ENCODE measurements at places on chromosomes 1 and 21.

- no peak for DNase-seq
Observed at GRCh38 chr1:31702836-31703404, 897 bp downstream of the COL16A1 start.

- DNase-seq = no peak
Observed at GRCh38 chr1:233675893-233676292, 62.0 kb downstream of the KCNK1 start.

DNA sequence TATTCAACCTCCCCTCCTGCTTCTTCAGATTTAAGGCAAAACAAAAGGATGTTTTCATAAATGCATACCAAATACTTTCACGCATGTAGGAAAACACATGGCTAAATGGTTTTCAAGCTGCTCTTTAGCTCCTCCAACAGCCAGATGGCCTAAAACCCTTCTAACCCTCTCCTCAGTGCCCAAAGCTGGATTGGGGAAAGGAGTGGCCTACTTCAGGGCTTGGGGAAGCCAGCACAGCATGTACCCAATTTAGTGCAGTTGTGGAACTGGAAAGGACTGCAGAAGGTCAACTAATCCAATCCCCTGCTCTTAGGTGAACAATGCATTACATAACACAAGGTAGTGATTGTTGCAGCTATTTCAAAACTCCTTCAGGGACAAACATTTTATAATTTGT, 9.3 kb downstream of the F5 start:
- DNase-seq = no peak

GRCh38 chr1:209207701-209208286, 375.7 kb upstream of the CAMK1G start:
- DNase-seq = peak; percentile 9

- DNase-seq = no peak
Observed at GRCh38 chr1:99570486-99571089, 75.3 kb upstream of the PALMD start.

GRCh38 chr1:25863486-25864262, 4.4 kb upstream of the AUNIP start:
- no peak for DNase-seq

DNA sequence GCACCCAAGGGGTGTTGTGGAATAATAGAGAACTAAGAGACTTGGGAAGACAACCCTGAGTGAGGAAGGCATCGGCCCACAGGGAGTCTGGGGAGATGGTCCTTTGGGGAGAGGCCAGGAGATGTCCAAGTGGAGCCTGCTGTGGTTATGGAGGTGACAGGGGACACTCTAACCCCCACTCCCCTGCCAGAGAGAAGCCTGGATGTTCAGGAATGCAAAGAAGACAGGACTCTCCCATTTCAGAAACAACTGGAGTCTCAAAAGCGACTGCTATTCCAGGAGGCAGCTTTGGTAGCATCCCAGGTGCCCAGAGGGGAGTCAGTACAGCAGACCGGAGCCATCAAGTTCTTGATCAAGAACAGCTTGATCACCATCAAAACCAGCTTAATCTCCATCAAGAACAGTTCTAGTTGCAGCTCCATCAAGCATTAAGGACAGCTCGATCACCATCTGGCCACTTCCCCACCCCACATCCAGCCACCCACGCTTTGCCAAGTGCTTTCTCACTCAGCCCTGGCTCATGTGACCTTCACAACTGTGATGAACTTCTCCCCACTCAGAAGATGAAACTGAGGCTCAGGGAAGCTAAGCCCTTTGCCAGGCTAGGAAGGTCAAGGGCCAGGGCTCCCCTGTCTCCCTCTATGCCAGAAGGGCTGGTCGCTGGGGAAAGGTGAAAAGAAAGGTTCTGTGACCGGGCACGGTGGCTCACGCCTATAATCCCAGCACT, 743 bp downstream of the CD52 start:
- DNase-seq = peak; percentile 62

DNA sequence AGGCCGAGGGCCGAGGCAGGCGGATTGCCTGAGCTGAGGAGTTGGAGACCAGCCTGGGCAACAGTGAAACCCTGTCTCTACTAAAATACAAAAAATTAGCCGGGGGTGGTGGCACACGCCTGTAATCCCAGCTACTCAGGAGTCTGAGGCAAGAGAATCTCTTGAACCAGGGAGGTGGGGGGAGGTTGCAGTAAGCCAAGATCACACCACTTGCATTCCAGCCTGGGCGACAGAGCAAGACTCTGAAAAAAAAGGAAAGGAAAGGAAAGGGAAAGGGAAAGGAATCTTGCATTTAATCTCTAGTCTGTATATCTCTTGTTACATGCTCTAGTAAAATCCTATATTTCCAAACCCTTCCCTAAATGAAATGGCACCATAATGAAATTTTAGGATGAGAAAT, 328.3 kb upstream of the ADGRL2 start:
- DNase-seq = no peak

- no peak for DNase-seq
Observed at GRCh38 chr1:35640380-35641232, 720 bp downstream of the PSMB2 start.

DNA sequence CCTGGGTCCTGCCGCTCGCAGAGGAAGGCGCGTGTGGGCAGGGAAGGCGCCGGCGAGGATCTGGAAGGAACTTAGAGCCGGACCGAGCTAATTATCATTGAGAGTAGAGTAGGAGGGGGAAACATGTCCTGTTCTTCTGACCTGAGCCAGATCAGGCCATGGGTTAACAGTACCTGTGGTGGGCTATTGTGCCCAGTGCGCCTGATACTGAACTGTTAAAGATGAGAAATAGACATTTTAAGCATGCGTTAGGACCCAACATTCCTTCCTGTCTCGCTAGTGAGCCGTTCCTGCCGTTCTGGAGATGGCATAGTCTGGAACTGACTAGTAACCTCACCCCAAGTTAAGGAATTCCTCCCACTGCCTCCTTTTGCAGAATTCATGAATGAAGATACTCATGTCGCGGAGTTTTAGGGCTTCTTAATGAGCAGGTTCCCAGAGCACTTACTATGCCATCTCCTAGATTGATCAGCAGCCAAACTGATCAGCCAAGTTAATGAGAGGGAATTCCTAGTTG, 870 bp downstream of the STRIP1 start:
- DNase-seq = no peak

GRCh38 chr1:194731025-194731424, 1544.6 kb upstream of the B3GALT2 start:
- DNase-seq = no peak

GRCh38 chr1:90591355-90591969, 125.6 kb downstream of the BARHL2 start:
- no peak for DNase-seq

- DNase-seq = peak; percentile 57
Observed at GRCh38 chr1:36304970-36305914, 926 bp upstream of the SH3D21 start.

- no peak for DNase-seq
Observed at GRCh38 chr1:94831641-94832040, 11.5 kb downstream of the SLC44A3 start.

DNA sequence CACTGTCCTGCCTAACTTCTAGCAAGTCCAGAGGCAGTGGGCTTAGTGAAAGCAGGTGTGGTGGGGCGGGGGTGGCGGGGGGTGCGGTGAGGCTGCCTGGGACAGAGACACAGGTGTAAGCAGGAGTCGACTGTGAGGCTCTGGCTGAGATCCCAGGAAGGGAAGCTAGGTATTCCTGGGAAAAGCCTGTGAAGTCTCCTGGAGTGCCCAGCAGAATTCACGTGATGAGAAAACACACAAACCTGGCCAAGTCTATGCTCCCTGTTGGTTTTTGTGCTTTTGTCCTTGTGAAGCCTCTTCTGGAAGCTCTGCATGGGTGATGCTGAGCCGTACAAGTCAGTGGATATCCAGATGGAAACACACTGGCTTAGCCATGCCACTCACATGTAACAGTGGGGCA, 5.3 kb downstream of the GALNT2 start:
- DNase-seq = no peak

GRCh38 chr1:60103186-60103585, 29.6 kb upstream of the C1orf87 start:
- no peak for DNase-seq

DNA sequence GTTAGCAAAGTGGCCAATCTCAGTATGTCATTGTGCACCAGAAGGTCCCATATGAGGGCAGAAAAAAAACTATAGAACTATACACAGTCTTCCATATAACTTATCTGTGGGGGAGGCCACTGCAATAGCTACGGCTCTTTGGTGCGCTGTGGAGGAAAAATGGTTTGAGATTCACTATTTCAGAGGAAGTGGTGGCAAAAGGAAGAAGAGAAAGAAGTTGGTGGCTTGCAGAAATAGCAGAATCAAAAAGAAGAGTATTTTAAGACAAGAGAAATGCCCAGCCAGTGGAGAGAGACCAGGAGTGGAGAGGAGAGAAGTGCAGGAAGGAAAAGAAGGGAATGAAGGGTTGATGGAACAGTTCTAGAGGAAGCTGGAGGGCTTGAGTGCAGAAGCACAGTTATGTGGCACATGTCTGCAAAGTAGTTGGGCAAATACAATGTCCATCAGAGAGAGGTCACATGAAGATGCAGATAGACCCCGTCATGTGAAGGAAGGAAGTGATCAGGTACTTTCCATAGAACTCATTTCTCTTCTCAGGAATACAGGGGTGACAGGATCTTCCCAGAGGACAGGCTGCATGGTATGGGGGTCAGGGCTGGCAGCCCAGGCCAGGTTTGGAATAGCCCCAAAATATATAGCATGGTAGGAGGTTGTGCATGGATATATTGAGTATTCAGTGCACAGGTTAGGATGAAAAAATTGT, 64.6 kb downstream of the RUNX1 start:
- DNase-seq = no peak

DNA sequence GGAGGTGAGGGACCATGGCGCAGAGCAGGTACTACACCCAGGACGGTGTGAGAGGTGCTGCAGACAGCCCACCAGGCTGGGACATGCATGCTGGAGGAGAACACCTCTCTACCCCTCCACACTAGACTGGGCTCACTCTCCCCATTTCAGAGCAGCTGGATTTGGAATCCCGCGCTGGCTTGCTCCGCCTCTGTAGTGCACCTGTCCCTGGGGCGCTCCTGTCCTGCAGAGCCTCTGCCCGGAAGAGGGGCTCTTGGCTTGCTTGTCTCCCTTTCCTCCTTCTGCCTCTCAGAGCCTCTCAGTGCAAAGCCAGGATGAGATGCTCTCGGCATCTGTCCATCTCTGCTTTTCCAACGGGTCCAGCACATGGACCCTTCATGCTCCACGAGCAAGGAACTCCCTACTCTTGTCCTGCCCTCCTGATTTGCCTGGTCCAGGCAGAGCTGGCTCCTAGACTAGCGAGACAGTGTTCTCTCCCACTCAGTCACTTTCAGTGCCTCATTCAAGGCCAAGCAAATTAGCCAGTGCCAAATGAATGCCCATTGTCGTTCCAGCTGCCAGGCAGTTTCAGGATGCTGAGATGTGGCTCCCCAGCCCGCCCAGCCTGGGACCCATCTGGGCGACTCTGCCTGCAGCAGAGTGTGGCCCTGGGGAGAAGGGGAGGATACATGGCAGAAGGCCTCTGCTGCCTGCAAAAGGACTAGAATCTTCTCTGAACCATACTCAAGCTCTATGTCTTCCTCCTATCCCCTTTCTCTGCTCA, 33.7 kb downstream of the CDCA8 start:
- no peak for DNase-seq

DNA sequence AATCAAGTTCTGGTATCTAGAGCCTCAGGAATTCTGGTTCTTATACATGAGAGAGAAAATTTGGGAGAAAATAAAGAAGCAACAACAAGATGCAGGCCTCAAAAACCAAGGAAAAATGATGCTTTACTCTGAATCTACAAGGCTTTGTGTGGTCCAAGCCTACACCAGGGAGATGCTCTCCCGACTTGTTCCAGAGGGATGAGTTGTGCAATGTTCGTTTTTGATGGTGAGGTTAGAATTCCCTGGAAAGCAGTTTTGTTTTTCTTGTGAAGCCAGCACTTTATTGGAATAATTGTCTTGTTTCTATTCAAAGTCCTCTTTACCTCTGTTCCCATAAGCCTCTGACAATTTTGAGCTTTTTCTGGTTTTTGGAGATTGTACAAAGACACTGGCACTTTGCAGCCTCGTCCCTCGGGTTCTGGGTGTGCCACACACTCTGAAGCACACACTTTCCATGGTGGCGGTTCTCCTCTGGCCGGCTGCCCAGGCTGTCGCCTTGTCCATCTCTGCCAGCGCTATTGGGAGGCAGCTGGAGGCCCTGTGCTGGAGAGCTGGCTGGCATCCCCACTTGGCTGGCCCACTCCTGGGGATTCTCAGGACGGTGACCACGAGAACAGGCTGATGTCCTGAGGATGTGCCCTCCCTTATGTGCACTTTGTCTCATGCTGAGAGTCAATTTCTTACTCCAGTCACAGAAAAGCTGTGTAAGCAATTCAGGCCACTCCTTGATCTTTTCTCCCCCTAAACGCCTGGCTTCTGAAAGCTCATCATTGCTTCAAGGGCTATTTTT, 70.2 kb downstream of the EDEM3 start:
- DNase-seq = no peak

- DNase-seq = no peak
Observed at GRCh38 chr1:111571987-111572386, 47.6 kb upstream of the RAP1A start.

DNA sequence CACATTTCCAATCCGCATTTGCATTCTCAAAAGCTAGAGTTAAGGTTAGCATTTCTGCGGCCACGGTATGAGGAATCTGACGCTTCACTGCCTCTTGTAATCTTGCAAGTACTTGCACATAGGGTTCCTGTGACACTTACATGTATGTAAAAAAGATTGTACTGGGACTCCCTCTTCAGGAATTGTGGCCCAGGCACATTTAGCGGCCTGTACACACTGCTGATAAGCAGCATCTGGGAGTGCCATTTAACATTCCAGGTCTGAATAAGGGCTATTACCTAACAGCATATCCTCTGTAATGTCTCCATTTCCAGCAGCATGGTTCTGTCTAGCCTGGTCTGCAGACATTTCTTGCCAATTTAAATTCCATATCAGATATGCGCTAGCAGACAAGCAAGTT, 75.7 kb downstream of the AXDND1 start:
- DNase-seq = no peak

DNA sequence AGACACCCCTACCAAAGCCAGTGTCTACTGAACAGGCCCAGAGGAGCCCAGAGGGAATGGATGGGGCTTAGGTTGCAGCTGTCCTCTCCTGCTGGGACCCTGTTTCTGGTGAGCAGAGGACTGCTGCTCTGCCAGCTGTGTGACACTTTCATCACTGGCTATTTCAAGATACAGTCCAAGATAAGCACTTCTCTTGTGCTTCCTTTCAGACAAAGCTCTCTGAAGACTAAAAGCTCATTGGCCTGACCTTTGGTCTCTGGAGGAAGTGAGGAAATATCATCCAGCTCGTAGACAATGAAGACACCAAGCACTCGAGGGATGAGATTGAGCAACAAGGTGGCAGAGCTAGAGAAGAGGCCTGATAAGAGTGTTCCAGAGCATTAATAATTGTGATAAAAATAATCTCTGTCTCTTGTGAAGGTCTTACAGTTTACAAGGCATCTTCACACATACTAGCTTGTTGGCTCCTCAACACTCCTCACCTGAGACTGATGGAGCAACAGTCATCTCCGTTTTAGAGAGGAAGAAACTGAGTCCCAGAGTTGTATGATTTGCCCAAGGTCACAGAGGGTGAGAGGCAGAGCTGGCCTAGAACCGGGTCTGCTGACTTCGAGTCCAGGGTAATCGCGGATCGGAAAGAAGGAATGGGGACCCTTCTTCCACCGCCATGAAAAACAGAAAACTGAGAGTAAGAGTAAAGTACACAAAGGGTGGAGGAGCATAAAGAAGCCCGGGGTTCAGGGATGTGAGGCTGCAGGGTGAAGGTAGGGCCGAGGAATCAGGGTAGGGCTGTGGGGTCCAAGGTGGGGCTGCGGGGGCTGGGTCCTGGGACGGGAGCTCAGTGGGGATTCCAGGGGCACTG, 666 bp downstream of the PAFAH2 start:
- no peak for DNase-seq

GRCh38 chr1:109784551-109785252, 21.0 kb upstream of the EPS8L3 start:
- DNase-seq = no peak
